ENCODE measurements at places on chromosomes 7 and 10. TPM values are rescaled to one million over a fixed set of nuclear protein-coding genes. Genes with fewer than 3 reads are reported as not detected.

GSDME gene
- total RNA-seq: 33.5 TPM

SH2D4B gene
- total RNA-seq: 0.16 TPM

TES gene
- 88.5 TPM for total RNA-seq

FLNC gene
- 6.0 TPM for total RNA-seq

DNA sequence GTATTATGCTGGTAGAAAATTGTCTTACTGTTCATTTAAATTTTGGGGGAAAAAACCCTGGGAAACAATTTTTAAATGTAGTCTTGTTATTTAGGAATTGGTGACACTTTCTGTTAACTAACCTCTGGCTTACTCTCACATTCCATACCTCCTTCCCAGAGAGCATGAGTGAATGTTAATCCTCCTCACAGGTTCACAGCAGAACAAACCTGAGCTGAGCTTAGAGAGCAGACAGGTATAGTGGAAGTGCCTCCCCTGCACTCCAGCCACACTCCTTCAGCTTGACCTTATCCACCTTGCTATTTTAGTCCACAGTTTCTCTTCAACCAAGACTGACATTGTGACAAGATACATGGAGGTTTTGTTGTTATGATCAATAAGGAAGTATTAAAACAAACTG is 235.9 kb downstream of the FOXP2 start:
- DNase-seq: no peak

DNA sequence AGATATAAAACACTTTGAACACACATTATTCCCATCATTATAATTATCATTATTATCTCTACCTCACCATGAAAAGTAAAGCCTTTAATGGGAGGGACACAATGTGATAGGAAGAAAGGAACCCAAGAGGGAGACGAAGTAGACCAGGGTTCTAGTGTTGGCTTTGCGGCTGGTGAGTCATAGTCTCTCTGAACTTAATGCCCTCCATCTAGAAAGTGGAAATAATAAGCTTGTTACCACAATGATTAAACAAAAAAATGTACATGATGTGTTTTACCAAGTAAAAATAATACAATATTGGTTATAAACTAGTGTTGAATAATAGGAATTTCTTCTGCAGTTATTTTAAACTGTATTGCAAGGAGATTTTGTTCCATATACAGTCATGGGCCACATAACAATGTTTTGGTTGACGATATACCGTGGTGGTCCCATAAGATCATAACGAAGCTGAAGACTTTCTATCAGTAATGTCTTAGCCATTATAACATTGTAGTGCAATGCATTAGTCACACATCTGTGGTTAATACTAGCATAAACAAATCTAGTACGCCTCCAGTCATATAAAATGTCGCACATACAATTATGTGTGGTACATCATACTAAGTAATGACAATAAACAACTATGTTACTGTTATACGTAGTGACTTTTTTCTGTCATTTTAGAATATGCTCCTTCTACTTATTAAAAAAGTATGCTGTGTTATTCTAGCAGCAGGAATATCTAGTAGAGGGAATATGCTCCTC is 450.6 kb upstream of the SORCS1 start:
- DNase-seq: no peak

DNA sequence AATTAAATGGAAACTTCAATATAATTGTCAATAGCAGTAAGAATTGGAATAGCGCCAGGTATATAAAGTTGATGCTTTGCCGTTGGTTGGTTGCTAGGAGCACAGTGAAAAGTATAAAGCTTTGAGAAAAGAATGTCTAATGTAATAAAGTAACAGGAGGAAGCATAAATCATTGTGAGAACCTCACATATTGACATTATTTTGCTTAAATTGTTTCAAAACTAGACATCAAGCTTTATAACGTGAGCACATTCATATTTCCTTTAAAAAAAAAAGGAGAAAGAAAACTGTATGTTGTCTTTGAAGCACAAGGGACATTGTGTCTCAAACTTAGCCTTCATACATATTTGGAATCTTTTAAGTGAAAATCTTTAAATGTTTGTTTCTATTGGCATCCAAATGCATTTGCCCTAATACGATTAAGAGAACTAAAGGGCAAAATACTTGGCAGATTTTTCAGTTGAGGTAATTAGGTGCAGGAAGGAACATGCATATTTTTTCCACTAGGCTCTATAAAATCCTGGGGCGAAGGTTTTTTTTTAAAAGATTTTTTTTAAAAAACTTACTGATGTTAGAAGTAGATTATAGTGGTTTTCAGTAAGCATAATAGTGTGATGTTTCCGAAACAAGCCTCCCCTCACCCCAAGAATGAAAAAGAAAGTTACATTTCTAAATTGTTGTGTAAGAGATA is 92.4 kb downstream of the ARID5B start:
- DNase-seq: no peak

DNA sequence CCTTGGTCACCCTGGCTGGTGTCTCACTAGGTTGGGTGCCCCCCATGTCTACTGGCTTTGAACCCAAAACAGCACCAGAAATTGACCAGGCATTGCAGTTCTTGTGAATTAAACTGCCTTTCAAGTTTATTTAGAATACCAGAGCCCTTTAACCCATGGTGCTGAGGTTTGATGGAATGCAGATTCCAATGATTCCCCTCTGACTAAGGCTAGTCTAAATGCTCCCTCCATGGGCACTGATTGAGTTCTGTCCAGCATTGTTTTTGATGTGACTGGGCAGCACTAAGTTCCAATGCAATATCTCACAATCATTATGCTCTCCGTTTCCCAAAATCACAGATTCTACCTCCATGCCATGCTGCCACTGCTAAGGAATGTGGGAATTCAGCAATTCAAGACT is 1047.4 kb upstream of the LRRN3 start:
- no peak for DNase-seq

GRCh38 chr10:71727738-71728737 is 8.5 kb upstream of the C10orf105 start:
- peak; percentile 72 for DNase-seq

- DNase-seq: no peak
These were observed 81.9 kb upstream of the PRKG1 start for GRCh38 chr10:50992356-50992901.

- no peak for DNase-seq
These were observed 215.3 kb upstream of the ZNF32 start for GRCh38 chr10:43863859-43864591.

GRCh38 chr7:114466917-114467316 is 52.3 kb downstream of the FOXP2 start:
- no peak for DNase-seq

GRCh38 chr7:57653262-57653830 is 203.4 kb downstream of the ZNF716 start:
- no peak for DNase-seq
